DMS 273 treated with DMSO at 0.1 percent for 48 hours (cell line): ENCODE measurements at places on chromosomes 12 and 14.

DNA sequence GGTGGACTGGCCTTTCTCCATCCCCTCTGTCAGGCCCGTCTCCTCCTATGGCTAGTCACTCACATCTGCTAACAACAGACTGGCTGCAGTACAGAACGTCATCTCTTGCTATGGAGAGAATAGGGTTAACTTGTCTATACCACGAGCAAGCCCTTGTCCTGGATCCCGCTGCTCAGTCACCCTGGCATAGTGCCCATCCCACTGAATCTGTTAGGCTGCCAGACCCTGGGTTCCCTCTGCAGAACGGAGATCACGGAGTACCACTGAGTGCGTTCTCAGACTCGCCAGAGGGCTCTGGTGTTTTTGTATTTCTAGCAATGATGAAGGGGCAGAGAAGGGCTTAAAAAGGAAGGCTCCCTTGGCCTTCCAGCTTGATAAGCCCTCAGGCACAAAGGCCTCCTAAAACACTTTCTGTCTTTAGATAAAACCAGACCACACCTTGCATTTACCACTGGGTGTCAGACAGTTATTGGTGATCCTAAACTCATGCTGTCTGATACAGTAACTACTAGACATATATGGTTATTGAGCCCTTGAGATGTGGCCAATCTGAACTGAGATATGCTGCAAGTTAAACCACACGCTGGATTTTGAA is 6.3 kb upstream of the NRIP2 start:
- no peak for DNase-seq

- DNase-seq = no peak
Measured at GRCh38 chr14:33809396-33809981, 141.4 kb downstream of the EGLN3 start.

- DNase-seq = no peak
Measured at GRCh38 chr12:4562034-4562657, at the start of gene DYRK4. TSS of gene DYRK4 (plus strand) at chr12:4562208. CDS start at chr12:4562246, 38 bp downstream.

GRCh38 chr12:9319044-9319841 is 111.0 kb upstream of the PZP start:
- DNase-seq = no peak

- no peak for DNase-seq
Measured at GRCh38 chr12:1246637-1247036, 255.6 kb downstream of the ERC1 start.

- no peak for DNase-seq
Measured at GRCh38 chr14:86675059-86675458, 1145.1 kb downstream of the FLRT2 start.

DNA sequence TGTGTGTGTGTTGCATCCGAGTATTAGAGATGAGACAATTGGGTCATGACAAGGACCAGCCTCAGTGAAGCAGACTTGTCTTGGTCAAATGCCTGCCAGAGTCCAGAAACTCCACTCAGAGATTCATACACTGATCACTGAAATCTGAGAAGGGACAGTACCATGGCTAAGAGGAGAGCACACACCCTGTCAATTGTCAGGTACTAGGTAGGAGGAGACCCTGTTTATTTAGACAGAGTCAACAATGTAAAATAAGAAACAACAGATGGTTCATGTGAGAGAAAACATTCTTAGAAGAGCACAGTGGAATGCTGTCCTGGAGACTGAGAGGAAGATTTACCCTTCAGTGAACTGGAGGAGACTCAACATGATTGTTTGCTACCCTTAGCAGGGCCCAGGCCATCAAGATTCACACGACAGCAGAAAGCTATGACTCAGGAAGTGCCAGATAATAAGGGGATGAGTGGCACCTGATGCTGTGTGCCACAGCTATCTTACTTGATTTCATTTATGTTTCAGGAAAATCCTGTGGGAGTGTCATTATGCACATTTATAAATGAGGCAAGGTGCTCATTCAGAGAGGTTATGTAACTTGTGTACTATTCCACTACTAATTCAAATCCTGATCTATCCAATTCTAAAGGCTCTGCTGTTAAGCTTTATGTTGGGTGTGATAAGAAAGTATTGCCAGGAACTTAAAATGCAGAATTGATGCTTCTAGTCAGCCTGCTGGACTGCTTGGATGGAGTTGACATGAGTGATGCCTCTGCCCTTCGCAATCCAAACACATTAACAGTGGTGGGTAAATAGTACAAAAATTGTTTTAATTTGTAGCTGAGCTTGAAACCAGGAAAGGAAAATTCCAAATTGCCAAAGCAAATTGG is 136.6 kb upstream of the NEDD1 start:
- no peak for DNase-seq

DNA sequence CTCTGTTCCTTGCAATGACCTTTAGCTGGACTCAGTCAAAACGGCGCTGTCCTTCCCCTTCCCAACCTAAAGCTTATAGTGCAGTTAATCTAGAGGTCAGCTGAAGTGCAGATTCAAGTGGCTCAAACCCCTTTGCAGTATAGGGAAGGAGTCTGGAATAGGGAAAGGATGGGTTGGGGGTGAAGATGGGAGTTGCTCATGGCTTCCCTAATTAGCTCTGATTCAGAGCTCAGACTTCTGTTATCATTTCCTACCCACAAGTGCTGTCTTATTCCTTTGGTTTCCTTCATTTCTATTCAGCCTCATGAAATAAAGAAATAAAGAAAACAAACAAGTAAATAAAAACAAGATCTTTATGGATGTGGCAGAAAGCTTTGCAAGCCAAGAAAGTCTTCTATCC is 264.0 kb upstream of the HMGA2 start:
- no peak for DNase-seq

DNA sequence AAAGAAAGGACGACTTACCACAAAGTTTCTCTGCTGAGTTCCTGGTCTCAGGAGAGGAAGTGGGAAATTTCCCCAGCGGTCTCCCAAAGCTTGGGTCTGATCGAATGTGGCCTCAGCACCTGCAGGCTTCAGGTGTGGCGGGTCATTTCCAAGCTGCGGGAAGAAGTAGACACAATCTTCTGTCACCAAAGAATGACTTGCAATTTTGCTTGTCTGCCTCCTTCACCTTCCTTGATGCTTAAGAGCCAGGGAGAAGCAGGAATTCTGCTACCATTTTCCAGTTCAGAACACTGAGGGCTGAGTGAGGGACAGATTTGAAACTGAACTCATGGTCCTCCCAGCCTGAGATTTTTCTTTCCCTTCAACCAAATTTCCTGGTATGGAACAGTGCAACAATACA is 87.8 kb downstream of the RIMBP2 start:
- DNase-seq = no peak

DNA sequence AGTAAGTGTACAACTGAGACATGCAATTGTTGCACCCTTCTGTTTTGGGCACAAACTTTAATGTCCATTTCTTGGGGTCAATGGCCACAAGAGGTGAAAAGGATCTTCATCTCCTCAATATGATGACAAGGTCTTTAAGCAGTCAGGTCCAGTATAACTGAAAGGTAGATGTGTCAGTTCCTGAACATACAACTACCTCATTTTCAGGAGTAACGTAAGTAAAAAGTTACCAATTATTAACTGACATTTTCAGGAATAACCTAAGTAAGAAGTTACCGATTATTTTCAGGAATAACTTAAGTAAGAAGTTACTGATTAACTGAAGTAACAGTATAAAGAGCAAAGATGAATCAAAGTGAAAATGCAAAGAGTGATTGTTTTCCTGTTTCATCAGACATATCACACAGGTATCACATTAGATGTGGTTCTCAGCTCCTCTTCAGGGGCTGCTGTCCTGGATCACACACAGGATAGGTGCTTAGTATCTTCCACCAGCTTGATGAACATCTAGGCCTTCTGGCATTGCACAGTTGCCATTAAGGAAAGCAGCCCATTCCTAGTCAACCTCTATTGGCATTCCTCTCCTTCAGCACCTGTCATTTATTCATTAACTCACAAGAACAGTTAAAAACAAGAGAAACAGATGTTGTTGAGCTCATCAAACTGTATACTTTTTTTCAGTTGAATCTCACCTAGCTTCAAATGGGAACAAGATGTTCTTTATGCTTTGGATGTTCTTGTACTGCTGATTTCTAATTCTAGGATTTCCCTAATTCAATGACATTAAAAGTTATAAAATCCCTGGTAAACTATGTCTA is 200.0 kb downstream of the FOXG1 start:
- DNase-seq = no peak

GRCh38 chr12:129202109-129202814 is 349.0 kb downstream of the GLT1D1 start:
- DNase-seq = no peak

- no peak for DNase-seq
Measured at GRCh38 chr14:35807131-35807961, 1.7 kb downstream of the RALGAPA1 start.

DNA sequence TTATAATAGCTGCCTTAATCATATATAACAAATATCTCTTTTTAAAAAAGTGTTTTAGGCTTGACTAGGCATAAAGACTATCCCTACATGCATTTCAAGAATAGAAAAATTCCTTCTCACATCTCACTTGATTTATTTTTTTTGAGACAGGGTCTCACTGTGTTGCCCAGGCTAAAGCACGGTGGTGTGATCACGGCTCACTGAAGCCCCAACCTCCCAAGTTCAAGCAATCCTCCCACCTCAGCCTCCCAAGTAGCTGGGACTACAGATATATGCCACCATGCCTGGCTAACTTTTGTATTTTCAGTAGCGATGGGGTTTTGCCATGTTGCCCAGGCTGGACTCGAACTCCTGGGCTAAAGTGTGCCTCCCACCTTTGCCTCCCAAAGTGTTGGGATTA is 59.4 kb downstream of the WDHD1 start:
- no peak for DNase-seq

- DNase-seq = no peak
Measured at GRCh38 chr12:72141381-72141780, 130.8 kb upstream of the TRHDE start.

DNA sequence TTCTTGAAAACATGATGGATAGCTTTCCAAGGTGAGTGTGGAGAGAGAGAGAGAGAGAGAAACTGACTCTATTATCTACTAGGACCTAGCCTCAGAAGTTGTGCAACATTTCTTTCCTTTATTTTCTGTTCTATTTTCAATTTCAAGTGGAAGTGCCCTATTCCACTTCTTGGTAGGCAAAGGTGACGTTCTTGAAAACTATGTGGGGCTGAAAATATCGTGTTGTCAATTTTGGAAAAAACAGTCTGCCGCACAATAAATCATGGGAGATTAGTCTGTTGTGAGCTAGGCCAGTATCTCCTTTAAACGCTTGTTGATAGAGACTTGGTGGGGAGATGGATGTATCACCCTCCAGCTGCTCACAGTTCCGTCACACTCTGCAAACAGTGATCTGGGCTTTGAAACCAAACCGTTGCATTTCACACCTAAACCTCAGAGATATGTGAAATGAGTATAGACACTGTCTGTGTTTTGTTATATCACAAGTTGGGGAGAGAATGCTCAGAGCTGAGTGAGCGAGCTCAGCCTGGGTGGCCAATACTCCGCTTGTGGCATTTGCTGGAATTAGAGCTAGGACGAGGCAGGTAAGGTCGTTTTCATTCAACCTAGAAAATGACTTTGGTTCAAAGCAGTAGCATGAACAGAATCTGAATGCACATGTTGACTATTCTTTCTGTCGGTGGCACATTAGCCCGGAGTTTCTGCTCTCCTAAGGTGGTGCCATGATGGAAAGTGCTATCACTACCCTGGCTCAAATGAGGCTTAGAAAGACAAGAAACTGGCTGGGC is 75.1 kb upstream of the ST8SIA1 start:
- no peak for DNase-seq

DNA sequence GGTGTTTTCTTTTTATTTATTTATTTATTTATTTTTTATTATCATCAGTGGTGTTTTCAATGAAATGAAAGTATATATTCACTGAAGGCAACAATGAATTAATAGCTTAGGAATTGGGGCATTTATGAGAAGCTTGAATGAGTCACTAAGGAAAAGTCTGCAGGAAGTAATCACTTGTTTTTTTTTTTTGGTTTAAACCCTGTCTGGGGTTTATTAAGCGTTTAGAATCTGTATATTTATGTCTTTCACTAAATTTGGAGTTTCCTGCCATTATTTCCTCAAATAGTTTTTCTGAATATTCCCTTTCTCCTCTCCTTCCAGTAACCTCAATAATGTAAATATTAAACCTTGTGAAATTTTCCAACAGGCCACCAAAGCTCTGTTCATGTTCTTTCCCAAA is 85.5 kb downstream of the TESC start:
- no peak for DNase-seq

- no peak for DNase-seq
Measured at GRCh38 chr14:98960617-98961013, 311.4 kb downstream of the BCL11B start.

GRCh38 chr14:54129850-54130640 is 173.4 kb upstream of the BMP4 start:
- DNase-seq = no peak
